ENCODE measurements at places on chromosomes 2 and 18.
A peak's percentile ranks its signal among the peaks of the same experiment; 100 is the strongest.

DNA sequence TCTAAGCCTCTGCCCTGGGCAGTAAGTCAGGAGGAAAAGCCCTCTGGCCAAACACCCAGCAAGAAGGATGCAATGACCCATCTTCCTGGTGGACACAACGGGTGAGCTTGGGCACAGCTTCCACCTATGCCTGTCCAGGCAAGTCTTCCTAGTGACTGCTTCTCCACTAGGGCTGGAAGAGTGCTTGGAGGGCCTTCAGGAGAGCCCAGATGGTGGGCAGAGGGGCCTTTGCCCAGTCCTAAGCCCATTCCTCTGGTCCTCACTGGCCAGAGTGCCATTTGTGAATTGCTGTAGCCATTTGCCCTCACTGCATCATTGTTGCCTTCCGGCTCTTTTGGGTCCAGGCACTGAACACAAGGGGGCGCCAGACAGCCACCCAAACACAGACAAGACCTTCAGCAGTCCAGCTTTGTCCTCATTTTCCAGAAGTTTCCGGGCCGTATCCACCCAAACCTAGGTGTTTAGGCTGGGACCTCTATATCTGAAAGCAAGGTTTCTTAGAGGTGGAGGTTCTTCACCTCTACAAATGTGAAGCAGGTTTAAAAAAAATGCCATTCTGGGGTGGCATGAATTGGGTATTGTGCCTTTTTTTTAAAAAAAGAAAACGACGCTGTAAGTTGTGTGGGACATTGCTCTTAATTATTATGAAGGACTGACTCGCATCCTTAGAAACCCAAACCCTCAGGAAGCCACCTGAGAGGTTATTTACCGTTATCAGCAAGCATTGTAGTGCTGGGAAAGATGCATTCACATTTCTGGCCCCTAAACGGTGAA is 29.5 kb downstream of the PAX8 start:
- peak; percentile 42 for DNase-seq

DNA sequence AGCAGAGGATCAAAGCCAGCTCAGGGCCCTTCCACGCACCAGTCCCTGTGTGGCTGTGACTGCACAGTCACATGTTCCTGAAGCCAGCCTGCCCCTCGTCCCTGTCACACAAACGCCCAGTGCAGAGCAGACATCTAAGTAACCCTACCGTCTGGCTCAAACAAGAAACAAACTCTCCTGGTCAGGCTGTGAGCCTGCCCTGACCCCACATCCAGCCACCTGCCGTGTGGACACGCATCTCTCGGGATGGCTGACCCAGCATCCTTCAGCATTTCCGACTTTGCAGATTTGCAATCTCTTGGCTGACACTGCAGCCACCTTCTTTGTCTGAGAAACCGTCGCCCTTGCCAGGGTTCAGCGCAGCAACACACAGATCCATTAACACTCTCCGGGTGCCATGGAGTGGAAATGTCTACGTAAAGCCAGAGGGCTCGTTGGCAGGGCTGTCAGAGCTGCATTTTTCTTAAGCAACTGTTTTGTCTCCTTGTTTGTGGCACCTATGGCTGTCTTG is 82.3 kb upstream of the ASAP2 start:
- no peak for DNase-seq

DNA sequence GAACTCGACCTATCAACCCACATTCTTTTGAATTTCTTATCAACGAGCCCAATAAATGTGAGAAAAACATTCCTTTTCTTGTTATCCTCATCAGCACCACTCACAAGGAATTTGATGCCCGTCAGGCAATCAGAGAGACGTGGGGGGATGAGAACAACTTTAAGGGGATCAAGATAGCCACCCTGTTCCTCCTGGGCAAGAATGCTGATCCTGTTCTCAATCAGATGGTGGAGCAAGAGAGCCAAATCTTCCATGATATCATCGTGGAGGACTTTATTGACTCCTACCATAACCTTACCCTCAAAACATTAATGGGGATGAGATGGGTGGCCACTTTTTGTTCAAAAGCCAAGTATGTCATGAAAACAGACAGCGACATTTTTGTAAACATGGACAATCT is 378.2 kb downstream of the STK39 start:
- DNase-seq: no peak

DNA sequence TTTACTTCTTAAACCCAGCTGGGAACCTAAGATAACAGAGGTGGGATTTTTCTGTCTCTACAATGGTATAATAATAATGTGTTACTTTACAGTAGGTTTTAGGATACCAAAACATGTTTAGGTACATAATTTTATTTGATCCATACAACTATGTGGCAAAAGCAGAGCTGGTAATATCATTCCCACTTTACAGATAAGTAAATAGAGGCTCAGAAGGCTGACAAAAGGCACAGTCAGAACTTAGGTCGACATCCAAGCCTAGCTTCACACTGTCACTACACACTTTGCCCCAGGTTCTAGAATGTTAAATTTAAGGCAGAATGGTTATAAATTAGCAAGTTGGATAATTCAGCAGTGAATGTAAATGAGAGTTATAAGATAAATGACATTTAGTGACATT is 189.6 kb upstream of the PARD3B start:
- DNase-seq: no peak

DNA sequence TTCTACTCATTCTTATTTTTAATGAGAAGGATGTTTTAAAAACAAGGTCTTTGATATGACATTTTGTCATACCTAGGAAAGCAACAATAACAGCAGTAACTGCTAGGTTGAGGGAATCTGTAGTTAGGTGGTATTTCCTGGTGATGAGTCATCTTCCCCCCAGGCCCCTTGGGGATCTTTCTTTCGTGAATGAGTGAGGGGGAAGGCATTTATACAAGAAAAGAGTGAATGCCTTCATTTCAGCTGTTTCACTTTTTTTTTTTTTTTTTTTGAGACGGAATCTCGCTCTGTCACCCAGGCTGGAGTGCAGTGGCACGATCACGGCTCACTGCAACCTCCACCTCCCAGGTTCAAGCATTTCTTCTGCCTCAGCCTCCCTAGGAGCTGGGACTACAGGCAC is 108.6 kb downstream of the MAP4K4 start:
- no peak for DNase-seq

DNA sequence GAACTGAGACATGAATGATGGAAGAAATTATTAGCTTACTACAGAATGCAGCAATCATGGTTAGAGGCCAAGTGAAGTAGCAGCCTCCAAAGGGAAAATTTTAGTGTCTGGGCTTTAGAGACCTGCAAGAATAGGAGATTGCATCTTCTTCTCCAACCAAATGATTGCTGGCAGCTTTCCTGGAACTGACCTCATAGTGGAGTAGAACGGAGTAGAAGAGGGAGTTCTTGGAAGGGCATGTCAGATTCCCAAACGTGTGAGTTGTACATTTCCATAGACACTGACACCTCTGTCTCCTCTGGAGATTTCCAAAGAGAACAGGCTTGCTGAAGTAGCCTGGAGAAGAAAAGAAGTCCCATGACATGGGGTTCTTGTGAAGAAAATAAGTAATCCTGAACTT is 169.8 kb upstream of the ERBB4 start:
- no peak for DNase-seq

DNA sequence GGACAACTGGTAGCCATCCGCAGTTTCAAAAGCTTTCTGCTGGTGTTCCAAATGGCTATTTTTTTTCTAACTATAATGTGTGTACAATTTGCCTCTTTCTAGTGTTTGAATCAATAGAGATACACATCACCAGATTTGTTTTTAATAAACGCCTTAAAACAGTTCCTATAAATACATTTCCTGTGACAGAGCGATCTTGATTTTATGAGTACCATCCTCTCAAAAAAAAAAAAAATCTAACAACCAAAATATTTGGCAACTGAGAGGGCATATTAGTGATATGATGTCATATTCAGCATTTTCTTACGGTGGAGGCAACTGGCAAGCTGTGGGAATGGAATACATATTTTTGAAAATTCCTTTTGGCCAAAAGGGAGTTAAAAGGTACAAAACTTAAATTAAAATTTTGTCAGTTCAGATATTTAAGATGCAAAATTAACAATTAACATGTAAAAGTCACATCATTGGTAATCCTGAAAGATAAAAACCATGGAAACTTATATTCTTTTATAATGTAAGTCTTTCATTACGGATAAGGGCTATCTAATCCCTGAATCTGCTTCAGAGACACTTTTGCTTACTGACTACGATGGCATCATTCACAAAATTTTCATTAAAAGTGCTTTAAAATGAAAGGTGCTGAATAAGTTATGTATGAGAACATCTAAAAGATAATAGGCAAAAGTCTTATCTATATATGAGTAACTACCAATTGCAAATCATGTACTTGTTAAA is 268.4 kb downstream of the TCF4 start:
- no peak for DNase-seq

- no peak for DNase-seq
Measured at GRCh38 chr2:5021136-5021535, 671.0 kb upstream of the SOX11 start.

GRCh38 chr2:34815052-34815741 is 1216.1 kb upstream of the FAM98A start:
- DNase-seq: no peak

- DNase-seq: no peak
Measured at GRCh38 chr2:57296795-57297517, 749.6 kb upstream of the VRK2 start.

DNA sequence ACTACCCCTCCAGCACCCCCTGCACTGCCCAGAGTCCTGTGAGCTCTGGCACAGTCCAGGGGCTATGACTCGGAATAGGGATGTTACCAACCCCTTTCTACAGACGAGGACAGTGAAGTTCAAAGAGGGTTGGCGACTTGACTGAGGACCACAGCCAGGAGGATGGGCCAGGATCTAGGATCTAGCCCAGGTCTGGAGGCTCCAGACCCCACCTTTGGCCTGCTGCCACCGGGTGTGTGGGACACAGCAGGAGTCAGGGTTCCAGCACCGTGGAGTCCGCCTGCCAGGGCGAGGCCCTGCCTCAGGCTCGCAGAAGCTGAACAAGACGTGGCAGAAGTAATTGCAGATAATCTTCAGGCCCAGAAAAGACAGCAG is 37.9 kb upstream of the GPC1 start:
- no peak for DNase-seq

DNA sequence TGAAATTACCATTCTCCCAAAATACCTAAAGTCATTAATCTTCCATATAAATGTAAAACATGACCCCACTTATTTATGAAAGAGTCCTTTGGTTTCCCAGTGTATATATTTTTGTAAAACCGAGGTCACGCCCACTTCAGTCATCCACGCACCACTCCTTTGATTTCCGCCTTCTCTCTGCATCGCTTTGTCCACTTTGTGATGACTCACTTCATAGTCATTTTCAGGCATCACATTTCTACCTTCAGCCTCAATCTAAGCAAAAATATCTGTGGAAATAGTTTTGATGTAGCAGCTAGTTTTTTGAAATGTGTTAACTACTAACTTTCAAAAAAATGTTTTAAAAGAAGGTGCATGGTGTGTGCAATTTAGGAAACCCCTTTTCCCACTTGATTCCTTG is 793.5 kb upstream of the SOX11 start:
- DNase-seq: no peak

- DNase-seq: no peak
Measured at GRCh38 chr2:41598161-41598894, 449.5 kb upstream of the PKDCC start.

GRCh38 chr18:13381944-13382365 is 163.4 kb downstream of the LDLRAD4 start:
- DNase-seq: peak; percentile 32

- DNase-seq: no peak
Measured at GRCh38 chr18:29823671-29824070, 1218.9 kb downstream of the DSC3 start.

GRCh38 chr2:10700078-10700803 is 10.5 kb upstream of the NOL10 start:
- DNase-seq: no peak

- DNase-seq: no peak
Measured at GRCh38 chr2:72144632-72145288, 2.9 kb downstream of the CYP26B1 start.

DNA sequence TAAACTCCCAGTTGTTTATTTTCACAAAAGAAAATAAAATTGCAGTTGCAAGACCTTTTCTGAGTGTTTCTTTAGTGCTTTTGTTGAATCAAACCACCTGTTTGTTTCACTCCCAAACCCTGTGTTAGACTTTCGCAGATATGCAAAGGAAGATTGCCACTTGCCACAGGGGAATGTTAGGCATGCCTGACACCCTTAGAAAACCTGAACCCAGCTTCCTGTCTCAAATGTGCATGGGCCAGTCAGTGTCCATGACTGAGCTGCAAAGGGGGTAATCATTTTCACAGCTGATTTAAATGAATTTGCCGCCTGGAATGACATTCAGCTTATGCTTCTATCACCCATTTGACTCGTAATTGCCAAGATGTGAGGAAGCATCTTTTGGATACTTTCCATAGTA is 17.5 kb downstream of the TGOLN2 start:
- no peak for DNase-seq

GRCh38 chr2:126645211-126645618 is 10.7 kb upstream of the GYPC start:
- no peak for DNase-seq

DNA sequence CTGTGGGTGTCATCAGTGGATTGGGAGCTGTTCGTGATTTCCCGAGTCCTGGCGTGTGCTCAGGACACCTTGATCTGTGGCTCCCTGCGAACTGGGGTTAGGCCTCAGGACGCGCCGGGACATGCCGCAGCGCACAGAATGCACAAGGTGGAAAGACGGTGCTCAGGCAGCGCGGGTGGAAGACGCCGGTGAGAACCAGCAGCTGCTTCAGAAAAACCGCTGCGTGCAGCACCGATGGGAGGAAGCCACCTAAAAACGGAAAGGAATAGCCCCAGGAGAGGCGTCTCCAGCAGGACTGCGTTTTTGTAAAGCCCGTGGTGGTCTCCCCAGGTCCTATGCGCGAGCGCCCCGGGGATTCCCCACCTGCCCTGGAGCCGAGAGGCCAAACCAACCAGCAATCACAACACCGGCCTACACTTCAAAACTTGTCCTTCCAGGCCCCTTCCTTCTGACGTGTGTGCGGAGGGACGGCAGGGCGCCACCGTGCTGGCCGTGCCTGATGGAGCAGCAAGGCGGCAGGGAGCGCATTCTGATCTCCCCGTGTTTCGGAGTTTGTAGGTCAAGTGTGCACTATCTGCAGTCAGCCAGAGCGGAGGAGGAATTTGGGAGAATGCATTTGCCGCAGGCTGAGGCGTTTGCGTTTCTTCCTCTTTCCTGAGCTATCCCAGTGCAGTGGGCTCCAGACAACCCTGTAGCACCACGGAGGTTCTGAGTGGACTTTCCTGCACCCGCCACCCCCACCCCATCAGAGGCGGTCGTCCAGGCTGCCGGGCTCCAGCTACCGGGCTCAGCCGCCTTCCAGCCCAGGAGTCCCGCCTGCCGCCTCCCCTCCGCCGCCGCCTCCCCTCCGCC is 32.2 kb downstream of the RTP5 start:
- DNase-seq: no peak

GRCh38 chr18:31484461-31484860 is 13.5 kb upstream of the DSG2 start:
- DNase-seq: no peak

GRCh38 chr2:79717364-79718007 is 204.6 kb downstream of the CTNNA2 start:
- no peak for DNase-seq
